ENCODE measurements at places on chromosomes 2 and 18. TPM values are rescaled to one million over a fixed set of nuclear protein-coding genes. Genes with fewer than 3 reads are reported as not detected.

- H3K4me3 ChIP-seq: no peak overlapping the region
- no peak overlapping the region for H3K27ac ChIP-seq
- DNase-seq: no peak
- H3K4me1 ChIP-seq: no peaks in the 10 kb centered on the region
- H3K27me3 ChIP-seq: no peaks in the 10 kb centered on the region
- no peaks in the 10 kb centered on the region for H3K36me3 ChIP-seq
Observed at GRCh38 chr2:238854699-238855229, 6.9 kb downstream of the TWIST2 start.

DNA sequence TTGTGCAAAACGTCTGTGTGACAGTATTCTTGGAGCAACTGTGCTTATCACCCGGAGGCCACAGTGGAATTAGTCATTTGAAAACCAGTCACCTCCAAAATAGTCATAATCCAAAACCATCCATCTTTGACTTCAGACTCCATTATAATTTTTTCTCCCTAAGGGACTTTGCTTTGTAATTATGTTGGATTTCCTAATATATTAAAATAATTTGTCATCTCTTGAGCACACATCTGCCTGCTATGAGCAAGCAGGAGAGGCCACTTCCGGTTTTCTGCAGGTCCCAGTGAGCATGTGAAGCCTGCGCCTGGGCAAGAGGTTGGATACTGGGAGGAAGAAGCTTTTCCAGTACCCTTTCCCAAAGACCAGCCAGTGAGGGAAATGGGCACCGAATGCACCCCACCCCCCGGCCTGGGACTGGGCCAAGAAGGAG, 57.7 kb downstream of the ODC1 start:
- no peak overlapping the region for H3K27ac ChIP-seq
- H3K27me3 ChIP-seq: no peaks in the 10 kb centered on the region

GRCh38 chr2:238879043-238879442, 31.2 kb downstream of the TWIST2 start:
- no peak for DNase-seq
- H3K4me3 ChIP-seq: no peak overlapping the region
- H3K27ac ChIP-seq: no peak overlapping the region
- H3K4me1 ChIP-seq: no peaks in the 10 kb centered on the region

GRCh38 chr2:43412114-43412753, 183.6 kb downstream of the THADA start:
- DNase-seq: no peak
- H3K36me3 ChIP-seq: no peaks in the 10 kb centered on the region
- H3K27me3 ChIP-seq: no peaks in the 10 kb centered on the region
- no peak overlapping the region for H3K4me3 ChIP-seq
- no peaks in the 10 kb centered on the region for H3K4me1 ChIP-seq

DNA sequence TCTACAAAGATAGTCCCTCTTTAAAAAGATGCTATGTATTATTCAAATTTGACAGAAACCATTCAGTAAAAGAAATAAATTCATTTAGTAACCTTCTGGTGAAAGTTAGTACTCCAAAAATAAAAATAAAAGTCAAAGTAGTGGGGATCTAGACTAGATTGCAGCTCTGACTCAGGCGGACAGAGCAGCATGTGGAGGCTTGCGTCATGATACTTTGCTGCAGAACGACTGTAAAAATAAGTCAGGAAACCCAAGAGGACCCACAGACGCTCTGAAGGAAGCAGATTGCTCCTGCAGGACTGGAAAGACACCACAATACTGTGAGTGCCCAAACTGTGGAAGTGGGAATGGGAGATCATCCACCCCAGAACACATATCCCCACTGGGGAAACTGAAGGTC, 301.9 kb downstream of the RIT2 start:
- H3K36me3 ChIP-seq: no peaks in the 10 kb centered on the region
- no peak overlapping the region for H3K27ac ChIP-seq
- H3K4me1 ChIP-seq: no peaks in the 10 kb centered on the region
- no peak overlapping the region for H3K4me3 ChIP-seq
- DNase-seq: no peak
- H3K27me3 ChIP-seq: no peaks in the 10 kb centered on the region

Gene PDE11A
- 0.78 TPM for total RNA-seq

- no peak overlapping the region for H3K27ac ChIP-seq
- H3K27me3 ChIP-seq: no peaks in the 10 kb centered on the region
- no peak overlapping the region for H3K4me3 ChIP-seq
- no peak for DNase-seq
Observed at GRCh38 chr18:74549591-74550104, 15.3 kb downstream of the CNDP1 start.

DNA sequence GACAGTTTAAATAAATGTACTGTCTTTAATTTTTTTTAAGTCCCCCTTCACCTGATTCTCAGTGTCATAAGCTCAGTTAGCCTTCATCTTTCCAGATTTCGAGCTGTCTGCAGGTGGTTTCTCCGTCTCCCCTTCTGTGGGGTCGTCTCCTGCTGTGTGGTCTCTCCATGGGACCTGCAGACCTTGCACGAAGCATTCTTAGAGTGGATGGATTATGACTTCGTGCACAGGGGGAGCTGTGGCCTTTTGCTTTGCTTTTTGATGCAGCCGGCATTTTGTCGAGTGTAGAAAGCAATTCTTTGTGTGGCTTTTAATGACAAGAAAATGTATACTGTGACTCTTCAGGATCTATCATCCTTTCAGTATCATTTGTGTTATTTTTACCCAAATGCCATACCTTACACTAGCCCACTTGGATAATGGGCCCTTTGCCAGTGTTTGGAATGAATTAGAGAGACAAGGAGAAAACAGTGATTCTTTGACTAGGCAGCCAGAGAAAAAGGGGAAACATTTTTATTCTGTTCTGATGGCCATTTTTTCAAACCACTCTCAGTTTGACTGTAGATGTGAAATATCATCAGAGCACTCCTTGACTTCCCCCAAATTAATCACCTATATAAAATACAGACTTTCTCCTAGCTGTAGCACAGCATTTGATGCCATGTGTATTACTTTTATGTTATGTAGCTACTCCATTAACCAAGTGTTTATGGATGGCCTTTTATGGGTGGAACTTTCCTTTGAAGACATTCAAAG, 54.3 kb downstream of the ITGA6 start:
- H3K4me3 ChIP-seq: no peak overlapping the region
- H3K27me3 ChIP-seq: no peaks in the 10 kb centered on the region
- no peak for DNase-seq
- no peaks in the 10 kb centered on the region for H3K4me1 ChIP-seq
- H3K27ac ChIP-seq: no peak overlapping the region

DNA sequence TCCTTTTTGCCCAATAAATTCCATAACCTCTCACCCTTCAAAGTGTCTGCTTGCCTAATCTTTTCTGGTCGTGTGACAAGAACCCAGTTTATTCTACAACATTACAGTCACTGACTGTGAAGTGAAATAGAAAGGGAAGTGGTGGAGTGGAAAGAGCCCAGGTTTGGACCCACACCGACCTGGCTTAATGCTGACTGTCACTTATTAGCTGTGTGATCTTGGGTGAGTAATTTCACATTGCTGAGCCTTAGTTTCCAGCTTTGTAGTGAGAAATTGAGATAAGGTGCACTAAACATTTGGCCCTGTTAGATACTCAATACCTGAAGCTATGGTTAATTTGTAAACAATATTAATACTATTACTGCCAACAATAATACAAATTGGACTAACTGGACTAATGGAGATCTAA, 291.1 kb downstream of the AGPS start:
- H3K36me3 ChIP-seq: no peaks in the 10 kb centered on the region
- no peak for DNase-seq
- no peak overlapping the region for H3K27ac ChIP-seq
- no peaks in the 10 kb centered on the region for H3K4me1 ChIP-seq
- H3K4me3 ChIP-seq: no peak overlapping the region

Gene UBE2E3
- total RNA-seq: 56.2 TPM

- H3K36me3 ChIP-seq: no peaks in the 10 kb centered on the region
- no peak overlapping the region for H3K27ac ChIP-seq
- peaks cover 3% of the 10 kb centered on the region for H3K4me1 ChIP-seq
- no peak for DNase-seq
- no peak overlapping the region for H3K4me3 ChIP-seq
- H3K27me3 ChIP-seq: no peaks in the 10 kb centered on the region
Observed at GRCh38 chr2:43758739-43759138, 15.1 kb upstream of the DYNC2LI1 start.

Gene ALPI
- not detected for total RNA-seq

DNA sequence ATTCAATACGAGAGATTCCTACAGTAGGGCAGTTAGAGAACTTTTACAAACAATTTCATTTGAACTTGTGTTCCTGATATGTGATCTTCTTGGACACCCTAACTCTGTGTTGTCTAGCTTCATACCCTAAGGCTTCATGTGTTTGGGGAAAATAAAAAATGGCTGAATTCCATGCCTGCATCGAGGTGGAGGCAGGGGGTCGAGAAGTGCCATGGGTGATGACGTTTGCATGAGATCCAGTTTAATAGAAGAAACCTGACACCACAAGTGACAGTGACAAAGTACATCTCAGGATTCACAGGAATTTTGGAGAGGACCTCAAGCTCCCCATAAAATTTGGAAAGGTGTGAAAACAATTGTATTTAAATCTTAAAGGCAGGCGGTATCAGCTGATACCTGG, 169.2 kb upstream of the NABP1 start:
- no peak overlapping the region for H3K27ac ChIP-seq
- H3K4me3 ChIP-seq: no peak overlapping the region
- H3K4me1 ChIP-seq: no peaks in the 10 kb centered on the region

DNA sequence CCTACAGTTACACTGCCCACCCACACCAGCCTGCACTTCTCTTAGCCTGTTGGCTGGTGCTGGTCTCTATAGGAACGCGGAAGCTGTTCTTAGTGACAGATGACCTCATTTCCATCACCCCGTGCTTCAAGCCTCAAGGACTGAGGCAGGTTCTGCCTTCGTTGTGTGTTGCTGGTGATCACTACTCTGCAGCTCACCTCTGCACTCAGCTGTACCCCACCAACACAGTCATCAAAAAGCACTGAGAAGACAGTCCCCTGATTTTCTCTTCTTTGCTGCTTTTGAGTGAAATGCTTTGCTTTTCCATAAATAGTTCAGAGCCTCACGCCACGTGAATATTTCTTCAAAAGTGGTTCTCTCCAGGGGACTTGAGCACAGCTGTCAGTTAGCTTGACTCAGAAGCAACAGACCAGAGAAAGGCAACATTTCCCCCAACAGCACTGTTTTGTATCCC, 225.7 kb upstream of the CCDC150 start:
- no peaks in the 10 kb centered on the region for H3K4me1 ChIP-seq
- H3K27ac ChIP-seq: no peak overlapping the region
- no peaks in the 10 kb centered on the region for H3K27me3 ChIP-seq
- no peak overlapping the region for H3K4me3 ChIP-seq

DNA sequence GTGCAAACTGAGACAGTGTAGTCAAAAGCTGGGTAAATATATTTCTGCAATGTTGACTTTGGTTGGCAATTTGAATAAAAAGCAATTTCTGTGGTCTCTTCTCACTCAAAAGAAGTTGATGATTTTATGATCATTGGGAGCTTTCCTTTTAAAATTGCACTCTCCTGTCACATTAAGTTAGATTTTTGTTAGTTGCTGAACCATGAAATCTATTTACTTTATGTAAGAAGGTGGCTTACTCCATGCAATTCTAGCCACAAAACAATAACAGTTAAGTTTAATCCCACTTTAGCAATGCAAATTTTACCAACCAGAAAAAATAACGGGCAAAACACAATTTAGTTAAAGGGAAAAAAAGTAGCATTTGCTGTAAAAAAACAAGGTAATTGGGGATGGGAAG, 48.3 kb downstream of the DLGAP1 start:
- no peaks in the 10 kb centered on the region for H3K4me1 ChIP-seq
- H3K4me3 ChIP-seq: no peak overlapping the region
- no peaks in the 10 kb centered on the region for H3K36me3 ChIP-seq

DNA sequence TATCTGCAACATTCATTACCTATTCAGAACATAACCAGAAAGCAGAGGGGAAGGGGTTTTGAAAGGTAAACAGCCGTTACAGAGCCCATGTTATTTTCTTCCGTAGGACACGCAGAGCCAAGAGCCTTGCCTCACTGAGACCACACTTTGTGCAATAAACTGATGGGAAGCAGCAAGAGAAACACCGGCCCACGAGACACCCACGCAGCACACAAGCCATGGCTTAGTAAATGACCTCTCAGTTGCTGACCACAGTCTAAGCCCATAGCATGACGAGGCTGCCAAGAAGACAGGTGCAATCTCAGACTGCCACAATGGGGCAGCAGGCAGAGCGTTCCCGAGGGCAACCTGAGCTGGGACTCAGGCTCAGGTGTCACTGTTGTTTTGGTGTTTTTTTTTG, 59.6 kb downstream of the CABYR start:
- H3K27me3 ChIP-seq: no peaks in the 10 kb centered on the region
- H3K4me3 ChIP-seq: no peak overlapping the region
- H3K27ac ChIP-seq: no peak overlapping the region
- H3K4me1 ChIP-seq: peaks cover 1% of the 10 kb centered on the region
- H3K36me3 ChIP-seq: no peaks in the 10 kb centered on the region

DNA sequence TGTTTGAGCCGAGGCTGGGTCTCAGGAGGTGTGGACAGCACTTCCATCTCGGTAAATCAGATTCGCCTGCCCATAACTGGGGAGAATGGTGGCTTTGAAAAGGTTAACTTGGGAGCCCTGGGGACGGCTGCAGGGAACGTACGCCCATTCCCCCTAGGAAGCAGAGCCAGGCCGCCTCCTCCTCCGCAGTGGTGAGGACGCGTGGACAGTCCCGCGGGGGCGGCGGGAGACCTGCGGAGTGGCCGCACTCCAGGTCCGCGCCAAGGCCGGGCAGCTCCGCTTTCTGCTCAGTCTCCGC, 845 bp upstream of the MYCN start:
- peak; percentile 86 for DNase-seq
- peak overlapping the region; percentile 23 for H3K4me3 ChIP-seq
- H3K27me3 ChIP-seq: no peaks in the 10 kb centered on the region
- H3K36me3 ChIP-seq: no peaks in the 10 kb centered on the region

DNA sequence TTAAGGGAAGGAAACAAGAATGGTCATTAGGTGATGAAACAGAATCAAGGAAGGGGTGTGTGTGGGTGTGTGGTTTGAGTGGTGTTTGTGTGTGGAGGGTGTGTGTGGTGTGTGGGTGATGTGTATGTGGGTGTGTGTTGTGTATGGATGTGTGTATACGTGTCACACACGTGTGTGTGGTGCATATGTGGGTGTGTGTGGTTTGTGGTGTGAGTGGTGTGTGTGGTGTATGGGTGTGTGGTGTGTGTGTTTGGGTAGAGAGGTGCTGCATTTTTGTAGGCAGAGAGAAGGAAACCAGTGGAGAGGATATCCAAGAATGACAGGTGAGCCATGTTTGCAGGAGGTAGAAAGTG, 1.1 kb upstream of the CEP192 start:
- peak overlapping the region; percentile 48 for H3K4me3 ChIP-seq
- no peaks in the 10 kb centered on the region for H3K36me3 ChIP-seq
- H3K27ac ChIP-seq: no peak overlapping the region
- no peak for DNase-seq
- H3K4me1 ChIP-seq: no peaks in the 10 kb centered on the region
- no peaks in the 10 kb centered on the region for H3K27me3 ChIP-seq

- DNase-seq: no peak
- no peak overlapping the region for H3K4me3 ChIP-seq
- no peaks in the 10 kb centered on the region for H3K27me3 ChIP-seq
Observed at GRCh38 chr2:178229927-178230326, 35.6 kb downstream of the OSBPL6 start.
